CD8-positive, alpha-beta T cell (primary cell): ENCODE measurements at places on chromosomes 5 and 9.

DNA sequence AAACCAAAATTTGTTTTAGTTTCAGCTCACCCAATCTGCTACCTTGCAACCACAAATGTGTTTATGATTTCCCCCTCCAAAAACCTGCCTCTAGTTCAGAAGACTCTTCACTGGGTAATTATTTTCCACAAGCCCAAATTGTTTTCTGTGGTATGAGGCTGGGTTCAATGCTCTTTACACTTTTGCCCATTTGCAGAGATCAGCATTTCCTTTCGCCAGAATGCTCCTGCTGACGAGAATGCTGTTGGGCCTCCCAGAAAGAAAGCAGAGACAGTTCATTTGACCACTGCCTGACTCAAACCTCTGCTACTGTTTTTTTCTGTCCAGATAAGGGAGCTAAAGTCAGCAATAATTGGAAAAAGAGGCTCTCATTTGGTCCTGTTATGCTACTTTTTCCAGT, 427.3 kb downstream of the PDE4D start:
- DNase-seq, result no peak

GRCh38 chr9:114202849-114203248, 47.5 kb downstream of the COL27A1 start:
- DNase-seq, result no peak

- no peak for DNase-seq
Observed at GRCh38 chr5:3309538-3309937, 286.1 kb upstream of the IRX1 start.

GRCh38 chr9:133499132-133499891, 20.4 kb upstream of the SLC2A6 start:
- DNase-seq, result no peak

- DNase-seq, result no peak
Observed at GRCh38 chr5:11902201-11902619, 2.0 kb downstream of the CTNND2 start.

GRCh38 chr5:36045895-36046294, 20.8 kb downstream of the UGT3A2 start:
- DNase-seq, result no peak

GRCh38 chr9:88651682-88652633, 117.0 kb downstream of the NXNL2 start:
- DNase-seq, result no peak

DNA sequence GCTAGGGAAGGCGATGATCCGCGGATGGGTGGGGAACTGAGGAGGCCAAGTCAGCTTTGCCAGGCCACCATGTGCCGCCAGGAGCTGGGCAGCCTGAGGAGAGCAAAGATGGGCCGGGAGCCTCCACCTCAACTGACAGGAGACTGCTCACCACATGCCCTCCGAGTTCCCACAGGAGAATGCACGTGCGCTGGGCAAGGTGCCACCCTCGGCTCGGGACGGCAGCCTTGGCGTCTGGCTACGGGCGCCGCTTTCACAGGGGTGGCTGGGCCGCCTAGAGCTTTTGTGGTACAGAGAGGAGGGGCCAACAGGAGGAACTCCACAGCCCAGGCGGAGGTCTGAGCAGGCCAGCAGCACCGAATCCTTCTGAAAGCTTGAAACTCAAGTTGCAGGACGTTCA, 5.3 kb upstream of the TBC1D9B start:
- DNase-seq, result no peak

GRCh38 chr5:108862211-108862610, 114.5 kb downstream of the FER start:
- no peak for DNase-seq

DNA sequence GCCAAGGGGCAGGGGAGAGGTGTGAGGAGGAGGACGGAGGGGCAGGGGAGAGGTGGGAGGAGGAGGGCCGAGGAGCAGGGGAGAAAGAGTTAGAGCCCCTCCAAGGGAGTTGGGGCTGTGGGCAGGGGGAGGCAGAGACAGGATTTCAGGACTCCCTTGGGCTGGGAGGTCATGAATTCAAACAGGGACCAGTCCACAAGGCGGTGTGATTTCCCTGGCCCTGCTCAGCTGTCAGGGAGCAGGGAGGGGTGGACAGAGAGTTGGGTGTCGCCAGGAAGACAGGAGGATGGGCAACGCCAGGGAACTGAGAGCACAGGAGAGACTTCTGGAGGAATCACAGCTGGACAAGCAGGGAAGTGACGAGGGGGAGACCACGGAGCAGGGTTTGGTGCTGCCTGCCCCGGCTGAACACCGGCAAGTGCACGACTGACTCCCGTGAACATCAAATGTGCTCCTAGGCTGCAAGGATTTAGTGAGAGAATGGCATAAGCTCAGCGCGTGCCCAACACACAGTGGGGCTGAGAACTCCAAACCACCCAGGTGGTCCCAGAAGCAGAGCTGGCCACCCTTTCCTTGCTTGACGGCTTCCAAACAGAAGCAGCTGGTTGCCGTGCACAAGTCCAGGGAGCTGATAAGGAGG, 17.8 kb upstream of the OLFM1 start:
- DNase-seq, result no peak

DNA sequence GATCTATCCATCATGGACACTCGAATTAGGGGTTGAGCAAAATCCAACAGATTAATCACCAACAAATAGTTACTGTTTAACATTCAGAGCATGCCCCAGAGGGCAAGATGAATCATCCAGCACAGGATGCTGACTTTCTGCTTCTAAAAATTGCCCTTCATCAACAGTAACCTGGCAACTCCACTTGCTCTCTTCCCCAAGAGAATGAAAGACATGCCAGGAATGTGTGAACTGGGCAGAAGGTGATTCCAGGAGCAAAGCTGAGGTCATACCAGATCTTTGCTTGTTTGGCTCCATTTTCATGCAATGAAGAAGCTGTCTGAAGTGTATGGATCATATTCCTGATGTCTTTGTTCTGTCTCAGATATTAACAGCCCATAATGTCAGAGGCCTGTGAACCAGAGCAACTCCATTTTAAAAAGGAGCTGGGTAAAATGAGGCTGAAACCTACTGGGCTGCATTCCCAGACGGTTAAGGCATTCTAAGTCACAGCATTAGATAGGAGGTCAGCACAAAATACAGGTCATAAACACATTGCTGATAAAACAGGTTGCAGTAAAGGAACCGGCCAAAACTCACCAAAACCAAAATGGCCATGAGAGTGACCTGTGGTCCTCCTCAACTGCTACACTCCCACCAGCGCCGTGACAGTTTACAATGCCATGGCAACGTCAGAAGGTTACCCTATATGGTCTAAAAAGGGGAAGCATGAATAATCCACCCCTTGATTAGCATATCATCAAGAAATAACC, 2.5 kb upstream of the ZNF367 start:
- no peak for DNase-seq
